C1 segment of cervical spinal cord (tissue), 14 donors: ENCODE measurements at places on chromosomes 16 and 17.

GRCh38 chr17:72916991-72917390 is 175.5 kb downstream of the SLC39A11 start:
- no peak for DNase-seq

GRCh38 chr16:8323153-8323552 is 267.2 kb downstream of the TMEM114 start:
- no peak for DNase-seq

GRCh38 chr17:27351759-27352158 is 57.8 kb downstream of the WSB1 start:
- no peak for DNase-seq

DNA sequence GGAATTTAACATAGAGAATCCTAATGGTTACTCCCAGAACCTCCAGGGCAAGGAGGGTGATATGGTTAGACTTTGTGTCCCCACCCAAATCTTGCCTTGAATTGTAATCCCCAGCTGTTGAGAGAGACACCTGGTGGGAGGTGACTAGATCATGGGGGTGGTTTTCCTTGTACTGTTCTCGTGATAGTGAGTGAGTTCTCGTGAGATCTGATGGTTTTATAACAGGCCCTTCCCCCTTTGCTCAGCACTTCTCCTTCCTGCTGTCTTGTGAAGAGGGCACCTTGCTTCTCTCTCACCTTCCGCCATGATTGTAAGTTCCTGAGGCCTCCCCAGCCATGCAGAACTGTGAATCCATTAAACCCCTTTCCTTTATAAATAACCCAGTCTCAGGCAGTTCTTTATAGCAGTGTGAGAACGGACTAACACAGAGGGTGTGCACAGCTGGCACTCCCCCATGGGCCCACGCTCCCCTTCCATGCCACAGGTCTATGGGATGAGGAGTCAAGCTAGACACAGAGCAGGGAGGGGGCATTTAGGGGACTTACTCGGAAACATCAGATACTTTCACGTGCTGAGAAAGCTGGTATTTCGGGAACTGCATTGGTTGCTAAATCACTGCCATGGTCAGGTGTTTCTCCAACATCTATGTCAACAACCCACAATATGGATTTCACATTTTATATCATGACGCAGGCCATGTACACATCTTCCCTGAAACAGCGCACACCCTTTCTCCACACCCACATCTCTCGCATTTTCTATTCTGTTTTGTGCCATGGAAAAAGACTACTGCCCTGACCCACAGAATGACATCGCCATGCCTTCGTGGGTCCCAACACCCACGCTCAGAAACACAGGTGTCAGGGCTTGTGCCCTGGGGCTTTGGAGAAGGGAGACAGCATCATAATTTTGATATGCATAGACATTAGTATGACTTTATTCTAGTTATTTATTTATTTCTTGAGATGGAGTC is 199.1 kb upstream of the GSE1 start:
- DNase-seq: no peak
